Left renal cortex interstitium (tissue), 4 donors: ENCODE measurements at places on chromosomes 11 and 22.
A peak's percentile ranks its signal among the peaks of the same experiment; 100 is the strongest.

GRCh38 chr11:6693342-6694228 lies 10.4 kb upstream of the MRPL17 start:
- DNase-seq = no peak

DNA sequence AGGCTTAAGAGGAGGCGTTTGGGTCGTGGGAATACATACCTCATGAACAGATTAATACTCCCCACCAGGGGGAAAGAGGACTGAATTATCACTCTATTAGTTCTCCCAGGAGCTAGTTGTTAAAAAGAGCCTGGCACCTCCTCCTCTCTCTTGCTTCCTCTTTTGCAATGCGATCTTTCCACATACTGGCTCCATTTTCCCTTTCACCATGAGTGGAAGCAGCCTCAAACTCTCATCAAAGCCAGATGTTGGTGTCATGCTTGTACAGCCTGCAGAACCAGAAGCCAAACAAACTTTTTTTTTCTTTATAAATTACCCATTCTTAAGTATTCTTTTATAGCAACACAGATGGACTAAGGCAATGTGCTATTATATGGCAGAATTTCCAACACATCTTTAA lies 258.5 kb downstream of the FAM76B start:
- DNase-seq = no peak

GRCh38 chr11:1382831-1383607 lies 6.7 kb upstream of the BRSK2 start:
- DNase-seq = peak; percentile 36

DNA sequence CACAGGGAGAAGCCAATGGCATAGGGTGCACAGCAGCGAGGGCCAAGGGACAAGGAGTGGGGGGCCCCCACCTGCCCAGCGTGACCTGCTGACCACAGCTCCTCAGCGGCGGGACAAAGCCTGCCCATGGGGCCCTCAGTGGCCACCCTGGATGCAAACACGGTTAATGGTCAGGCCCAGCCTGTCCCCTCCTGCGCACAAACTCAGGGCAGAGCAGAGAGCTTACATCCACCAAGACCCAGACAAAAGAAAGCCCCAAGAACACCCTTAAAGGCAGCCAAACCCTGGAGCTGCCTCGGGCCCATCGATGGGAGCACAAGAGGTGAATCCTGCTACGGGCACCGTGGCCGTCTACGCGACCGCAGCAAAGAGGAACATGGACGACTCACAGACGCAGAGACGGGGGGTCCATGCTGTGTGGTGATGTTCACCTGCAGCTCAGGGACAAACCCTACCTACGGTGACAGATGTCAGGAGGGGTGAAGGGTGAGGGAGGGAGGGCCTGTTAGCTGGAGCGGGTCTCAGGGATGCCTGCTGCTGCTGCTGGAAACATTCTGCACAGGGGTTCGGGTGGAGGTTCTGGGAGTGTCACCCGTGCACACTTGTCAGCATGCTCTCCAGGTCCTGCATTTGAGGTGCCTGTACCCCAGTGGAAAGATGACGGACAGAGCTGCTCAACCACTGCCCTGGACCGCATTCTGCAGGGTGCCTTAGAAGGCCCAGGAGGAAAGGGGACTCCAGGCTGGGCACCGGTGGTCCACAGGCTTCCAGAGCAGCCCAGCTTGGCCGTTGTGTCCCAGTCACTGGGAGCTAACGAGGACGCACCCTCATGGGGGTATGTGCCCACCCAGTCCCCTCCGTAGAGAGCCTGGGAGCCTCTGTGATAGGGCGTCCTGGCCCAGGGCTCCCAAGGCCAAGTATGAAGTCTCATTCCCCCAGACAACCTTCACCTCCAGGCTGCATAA lies 11.6 kb downstream of the ASCL2 start:
- DNase-seq = no peak
